RWPE2 (cell line): ENCODE measurements at places on chromosomes 13 and 19.

DNA sequence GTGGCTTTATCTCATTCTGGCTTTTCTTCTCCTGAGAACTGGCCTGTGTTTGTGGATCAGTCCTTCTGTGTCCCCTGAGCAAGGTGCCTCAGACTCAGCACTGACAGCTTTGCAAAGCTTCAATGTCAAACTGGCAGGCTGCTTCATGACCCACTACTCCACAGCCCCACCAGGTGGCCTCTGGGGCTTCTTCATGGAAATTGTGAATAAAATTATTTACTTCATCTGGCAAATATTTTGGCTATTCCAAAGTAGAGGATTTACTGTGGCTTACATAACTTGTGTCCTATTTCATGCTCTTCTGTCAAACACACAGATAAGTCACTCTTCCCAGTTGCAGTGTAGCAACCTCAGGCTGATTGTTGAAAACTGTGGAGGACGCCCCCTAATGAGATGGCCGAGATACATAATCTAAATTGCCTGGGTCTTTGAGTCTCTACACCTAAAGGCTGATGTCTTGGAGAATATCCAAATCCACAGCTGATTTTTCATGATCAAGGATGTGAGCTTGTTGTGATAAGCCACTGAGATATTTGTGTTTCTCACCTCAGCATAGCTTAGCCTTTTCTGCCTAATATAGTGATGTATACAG is 721.9 kb upstream of the SLC10A2 start:
- no peak for DNase-seq

- DNase-seq = no peak
These were observed 1344.9 kb downstream of the UQCRFS1 start for GRCh38 chr19:27868007-27868406.

DNA sequence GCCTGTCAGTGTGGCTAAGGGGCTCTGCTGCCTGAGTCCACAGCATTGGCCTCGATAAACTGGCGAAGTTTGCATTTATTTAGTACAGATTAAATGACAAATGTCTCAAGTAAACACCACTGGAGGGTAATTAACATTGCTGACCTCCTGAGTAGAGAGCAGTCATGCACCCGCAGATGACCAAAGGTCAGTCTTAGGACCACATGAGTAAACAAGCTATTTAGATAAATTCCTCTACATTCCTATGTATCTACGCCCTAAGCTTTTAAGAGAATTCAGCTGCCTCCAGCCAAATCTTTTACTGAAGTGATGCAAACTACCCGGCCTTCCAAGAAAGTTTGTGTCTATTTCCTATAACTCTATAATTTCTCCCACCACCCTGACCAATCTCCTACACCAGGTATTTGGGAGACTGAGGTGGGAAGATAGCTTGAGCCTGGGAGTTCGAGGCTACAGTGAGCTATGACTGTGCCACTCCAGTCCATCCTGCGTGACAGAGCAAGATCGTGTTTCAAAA is 22.9 kb downstream of the CD70 start:
- DNase-seq = no peak

GRCh38 chr19:54482889-54483288 is 9.8 kb upstream of the CDC42EP5 start:
- DNase-seq = no peak

GRCh38 chr19:50358483-50359327 is 6.7 kb downstream of the NAPSA start:
- DNase-seq = no peak

DNA sequence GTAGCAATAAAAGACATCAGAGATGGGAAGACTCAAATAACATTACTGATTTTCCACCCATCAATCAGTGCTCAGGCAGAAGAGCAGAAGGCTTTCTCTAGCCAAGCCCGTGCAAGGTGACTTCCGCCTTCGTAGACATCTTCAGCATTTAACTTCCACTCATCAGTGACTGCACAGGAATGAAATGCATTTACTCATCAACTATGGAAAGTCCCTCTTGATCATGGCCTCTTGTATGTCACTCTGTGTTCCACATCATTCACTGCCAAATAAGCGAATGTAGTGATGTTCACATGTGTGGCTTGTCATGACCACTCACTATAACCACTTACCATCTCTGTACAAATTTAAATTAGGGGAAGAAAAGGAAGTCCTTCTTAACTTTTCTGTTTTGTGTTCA is 49.4 kb downstream of the SACS start:
- no peak for DNase-seq

DNA sequence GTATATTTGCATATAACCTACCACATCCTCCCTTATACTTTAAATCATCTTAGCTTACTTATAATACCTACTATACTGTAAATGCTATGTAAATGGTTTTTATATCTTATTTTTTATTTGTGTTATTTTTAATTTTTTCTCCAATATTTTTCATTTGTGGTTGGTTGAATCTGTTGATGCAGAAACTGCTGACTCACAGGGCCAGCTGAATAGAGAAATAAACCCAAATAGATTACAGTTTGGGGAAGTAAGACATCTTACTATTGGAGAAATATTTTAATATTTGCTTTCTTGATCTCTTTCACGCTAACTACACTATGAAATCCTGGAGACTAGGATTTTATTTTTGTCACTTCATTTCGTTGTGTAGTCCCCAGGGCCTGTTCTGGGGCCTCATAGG is 7.1 kb downstream of the SMAD9 start:
- DNase-seq = no peak

- DNase-seq = no peak
These were observed 41.2 kb downstream of the BRD4 start for GRCh38 chr19:15291089-15291488.

DNA sequence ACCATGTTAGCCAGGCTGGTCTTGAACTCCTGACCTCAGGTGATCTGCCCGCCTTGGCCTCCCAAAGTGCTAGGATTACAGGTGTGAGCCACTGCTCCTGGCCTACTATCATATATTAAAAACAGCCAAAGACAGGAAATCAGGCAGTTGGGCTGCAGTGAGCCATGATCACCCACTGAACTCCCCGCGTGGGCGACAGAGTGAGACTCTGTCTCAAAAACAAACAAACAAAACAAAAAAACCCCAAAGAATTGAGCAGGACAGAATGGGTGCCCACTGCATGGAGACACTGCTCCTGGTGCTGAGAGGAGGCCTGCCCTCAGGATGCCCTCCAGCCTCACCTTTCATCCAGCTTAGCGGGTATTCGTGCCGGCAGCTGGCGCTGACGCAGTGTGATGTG is 5.2 kb upstream of the RINL start:
- DNase-seq = no peak

DNA sequence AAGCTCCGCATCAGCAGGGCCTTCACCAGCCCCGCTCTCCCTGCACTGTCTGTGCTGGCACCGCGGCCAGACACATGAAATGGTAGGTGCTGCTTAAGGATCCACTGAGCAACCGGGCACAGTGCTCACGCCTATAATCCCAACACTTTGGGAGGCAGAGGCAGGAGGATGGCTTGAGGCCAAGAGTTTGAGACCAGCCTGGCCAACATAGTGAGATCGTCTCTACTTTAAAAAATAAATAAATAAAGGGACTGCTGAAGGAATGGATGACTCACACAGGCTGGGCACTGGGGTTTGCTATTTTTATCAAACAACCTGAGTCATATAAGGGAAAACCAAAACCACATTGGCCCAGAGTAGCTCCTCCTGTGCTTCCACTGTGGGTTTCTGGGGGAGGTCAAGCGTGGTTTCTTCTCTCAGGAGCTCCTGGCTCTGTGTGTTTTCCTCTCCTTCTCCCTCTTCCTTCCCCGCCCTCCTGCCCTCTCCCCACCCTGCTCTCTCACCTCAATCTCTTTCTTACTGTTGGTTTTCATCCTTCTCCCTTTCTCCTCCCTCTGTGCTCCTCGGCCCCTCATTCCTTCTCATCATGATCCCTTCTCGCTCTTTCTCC is 21.3 kb downstream of the VRK3 start:
- DNase-seq = no peak

DNA sequence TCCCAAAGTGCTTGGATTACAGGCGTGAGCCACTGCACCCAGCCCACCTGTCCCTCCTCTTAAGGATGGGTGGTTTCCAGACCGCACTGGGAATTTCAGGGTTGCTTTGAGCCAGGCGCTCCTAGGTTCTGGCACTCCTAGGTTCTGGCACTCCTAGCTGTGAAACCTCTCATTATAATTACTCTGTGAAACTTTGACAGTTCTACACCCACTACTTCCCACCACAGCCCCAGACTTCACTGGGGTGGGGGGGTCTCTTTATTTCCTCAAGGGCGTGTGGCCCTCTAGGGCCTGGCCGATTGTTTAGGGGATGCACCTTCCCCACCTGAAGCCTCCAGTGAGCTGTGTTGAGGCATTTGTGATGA is 2.3 kb upstream of the ADAMTS10 start:
- no peak for DNase-seq

DNA sequence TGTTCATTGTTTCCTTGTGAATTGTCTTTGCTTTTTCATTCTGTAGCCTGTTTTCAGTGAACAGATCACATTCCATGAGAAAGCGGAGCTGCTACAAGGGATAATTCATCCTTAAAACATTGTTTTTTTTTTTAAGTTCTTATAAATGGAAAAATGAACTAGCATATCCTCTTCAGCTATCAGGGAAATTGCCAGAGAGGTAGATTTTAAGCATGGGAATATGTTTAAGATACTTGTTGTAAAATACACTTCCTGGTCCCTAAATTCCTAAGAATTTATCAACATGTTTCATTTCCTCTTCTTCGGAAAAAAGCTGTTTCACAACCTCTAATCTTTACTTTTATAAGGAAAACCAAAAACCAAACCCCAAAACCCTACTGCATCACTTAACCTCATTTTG is 238.0 kb downstream of the POSTN start:
- no peak for DNase-seq

GRCh38 chr19:45973553-45974338 is at the start of gene NOVA2:
NOVA2 (minus strand) TSS chr19:45973865; CDS start chr19:45973351, 514 bp downstream.
- DNase-seq = no peak

DNA sequence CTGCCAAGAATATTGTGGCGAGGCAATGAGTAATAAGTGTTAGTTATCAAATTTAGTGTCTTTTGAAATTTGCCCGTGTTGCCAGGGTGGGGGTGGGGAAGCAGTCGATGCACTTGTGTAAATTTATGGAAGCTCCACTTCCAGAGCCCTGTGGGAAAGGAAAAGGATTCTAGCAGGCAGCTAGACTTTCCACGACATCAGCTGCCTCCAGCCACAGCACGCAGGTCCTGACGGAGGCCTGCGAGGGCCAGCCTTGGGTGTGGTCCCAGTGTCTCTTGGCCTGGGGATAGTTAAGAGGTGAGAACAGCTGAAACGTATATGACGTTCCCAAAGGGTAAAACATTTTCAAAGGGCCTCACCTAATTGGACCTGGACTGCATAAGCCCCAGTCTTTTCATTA is 433.0 kb downstream of the TSHZ3 start:
- no peak for DNase-seq

DNA sequence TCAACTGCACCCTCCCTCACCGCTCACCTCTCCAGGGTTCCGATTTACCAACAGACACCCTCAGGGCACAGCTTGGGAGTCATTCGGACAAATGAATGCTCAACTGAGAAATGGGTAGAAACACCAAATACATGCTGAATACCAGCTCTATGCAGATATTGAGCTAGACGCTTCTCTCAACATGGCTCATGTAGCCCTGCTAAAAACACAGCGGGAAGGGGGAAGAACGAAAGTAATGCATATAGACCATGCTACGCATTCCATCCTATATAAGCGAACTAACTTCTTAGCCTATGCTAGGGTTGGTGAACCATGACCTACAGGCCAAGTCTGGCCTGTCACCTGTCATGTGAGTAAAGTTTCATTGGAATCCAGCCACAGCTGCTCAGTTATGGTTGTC is 304.0 kb downstream of the UQCRFS1 start:
- no peak for DNase-seq

GRCh38 chr19:55867101-55867500 is 30.8 kb downstream of the NLRP4 start:
- no peak for DNase-seq

DNA sequence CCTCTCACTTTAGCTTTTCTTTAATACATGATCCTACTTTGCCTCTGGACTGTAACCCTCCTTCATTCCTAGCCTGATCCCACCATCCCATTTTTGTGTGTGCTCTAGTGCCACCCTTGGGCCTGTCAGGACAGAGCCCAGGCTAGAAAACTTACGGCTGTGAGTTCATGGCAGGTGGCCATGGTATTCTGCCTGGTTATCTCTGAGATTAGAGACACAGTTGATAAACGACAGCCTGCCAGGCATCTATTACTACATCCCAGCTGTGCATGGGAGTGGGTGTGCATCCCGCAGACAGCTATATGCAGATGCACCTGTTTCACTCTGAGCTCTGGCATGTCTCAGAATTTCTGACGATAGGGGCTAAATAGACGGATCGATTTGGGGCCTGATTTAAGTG is 110.9 kb downstream of the HS6ST3 start:
- no peak for DNase-seq

DNA sequence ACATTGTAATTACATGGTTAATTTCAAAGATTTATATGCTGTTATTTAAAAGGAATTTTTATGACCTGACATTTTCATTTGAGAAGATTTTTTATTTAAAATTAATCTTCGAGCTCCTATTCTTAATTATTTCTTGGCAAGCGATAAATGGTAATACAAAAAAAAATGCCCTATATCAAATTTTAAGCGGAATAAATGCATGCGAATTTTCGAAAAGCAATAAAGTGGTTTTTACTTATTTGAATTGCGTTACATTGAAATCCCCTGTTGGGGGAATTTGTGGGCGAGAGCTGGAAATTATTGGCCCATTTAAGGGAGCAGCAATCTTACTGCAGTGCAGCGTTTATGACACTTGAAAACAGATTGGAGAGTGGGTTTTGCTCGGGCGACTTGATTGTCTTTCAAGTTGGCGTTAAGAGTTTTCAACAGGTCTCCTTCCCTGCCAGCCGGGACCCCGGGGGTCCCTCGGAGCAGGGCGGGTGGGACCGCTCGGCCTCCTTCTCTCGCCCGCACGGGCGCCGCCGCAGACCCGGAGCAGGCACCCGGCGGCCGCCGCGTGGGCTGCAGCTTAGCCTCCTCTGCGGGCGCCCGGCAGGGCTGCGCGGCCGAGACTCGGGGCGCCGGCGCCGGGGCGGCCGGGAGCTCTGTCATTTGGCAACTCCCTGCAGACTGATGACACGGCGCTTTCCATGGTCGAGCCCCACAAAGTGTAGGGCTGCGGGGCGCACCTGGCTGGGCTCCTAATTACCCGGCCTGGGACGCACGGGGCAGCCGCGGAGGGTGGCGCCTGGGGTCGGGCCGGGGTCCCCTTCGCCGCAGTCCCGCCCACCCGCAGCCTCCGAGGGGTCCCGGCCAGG is 255.1 kb upstream of the SOX21 start:
- no peak for DNase-seq

GRCh38 chr13:51861723-51862300 is at the start of gene CCDC70:
CCDC70 (plus strand) TSS chr13:51861969; CDS start chr13:51865412, 3,443 bp downstream.
- DNase-seq = no peak

DNA sequence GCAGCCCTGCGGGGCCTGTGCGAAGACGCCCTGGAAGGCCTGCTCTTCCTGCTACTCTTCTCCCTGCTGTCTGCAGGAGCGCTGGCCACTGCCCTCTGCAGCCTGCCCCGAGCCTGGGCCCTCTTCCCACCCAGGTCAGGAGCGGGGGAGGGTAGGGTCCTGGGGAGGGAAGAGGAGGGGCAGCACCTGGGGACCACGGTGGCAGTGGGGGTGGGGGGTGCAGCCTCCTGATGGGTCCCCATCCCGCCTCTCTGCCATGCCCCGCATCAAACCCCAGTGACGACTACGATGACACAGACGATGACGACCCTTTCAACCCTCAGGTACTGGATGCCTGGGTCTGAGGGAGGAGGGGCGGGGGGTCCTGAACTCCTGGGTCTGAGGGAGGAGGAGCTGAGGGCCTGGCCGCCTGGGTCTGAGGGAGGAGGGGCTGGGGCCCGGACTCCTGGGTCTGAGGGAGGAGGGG is 13.4 kb upstream of the LENG8 start:
- DNase-seq = no peak
